ENCODE measurements at places on chromosomes 16 and 17.
A peak's percentile ranks its signal among the peaks of the same experiment; 100 is the strongest.

- DNase-seq: no peak
Measured at GRCh38 chr16:50457979-50458491, 89.2 kb upstream of the BRD7 start.

DNA sequence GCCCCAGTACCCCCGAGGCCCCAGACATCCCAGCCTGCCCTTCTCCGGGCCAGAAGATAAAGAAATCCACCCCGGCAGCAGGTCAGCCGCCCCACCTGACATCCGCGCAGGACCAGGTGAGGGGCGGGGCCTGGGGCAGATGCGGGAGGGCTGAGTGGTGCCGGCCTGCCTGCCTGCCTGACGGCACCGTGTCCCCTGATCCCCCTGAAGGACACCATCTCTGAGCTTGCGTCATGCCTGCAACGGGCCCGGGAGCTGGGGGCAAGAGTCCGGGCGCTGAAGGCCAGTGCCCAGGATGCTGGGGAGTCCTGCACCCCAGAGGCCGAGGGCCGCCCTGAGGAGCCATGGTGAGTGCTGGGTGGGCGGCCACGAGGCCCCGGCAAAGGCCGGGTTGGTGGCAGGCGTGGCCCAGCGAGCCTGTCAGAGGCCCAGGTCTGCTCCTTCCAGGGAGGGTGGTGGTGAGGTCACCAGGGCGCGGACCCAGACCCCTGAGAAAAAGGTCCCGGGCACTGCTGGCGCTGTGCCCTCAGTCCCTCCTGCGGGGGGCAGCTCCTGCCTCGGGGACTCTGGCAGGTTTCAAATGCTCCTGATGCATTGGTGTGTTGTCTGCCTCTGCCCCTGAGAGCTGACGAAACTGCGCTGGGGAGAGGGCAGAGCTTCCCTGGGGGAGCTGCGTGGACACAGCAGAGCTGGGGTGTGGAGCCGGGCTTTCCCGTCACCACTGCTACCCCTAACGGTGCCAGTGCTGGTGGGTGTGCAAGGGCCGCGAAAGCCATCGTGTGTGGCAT lies 1.2 kb downstream of the CDT1 start:
- DNase-seq: no peak

DNA sequence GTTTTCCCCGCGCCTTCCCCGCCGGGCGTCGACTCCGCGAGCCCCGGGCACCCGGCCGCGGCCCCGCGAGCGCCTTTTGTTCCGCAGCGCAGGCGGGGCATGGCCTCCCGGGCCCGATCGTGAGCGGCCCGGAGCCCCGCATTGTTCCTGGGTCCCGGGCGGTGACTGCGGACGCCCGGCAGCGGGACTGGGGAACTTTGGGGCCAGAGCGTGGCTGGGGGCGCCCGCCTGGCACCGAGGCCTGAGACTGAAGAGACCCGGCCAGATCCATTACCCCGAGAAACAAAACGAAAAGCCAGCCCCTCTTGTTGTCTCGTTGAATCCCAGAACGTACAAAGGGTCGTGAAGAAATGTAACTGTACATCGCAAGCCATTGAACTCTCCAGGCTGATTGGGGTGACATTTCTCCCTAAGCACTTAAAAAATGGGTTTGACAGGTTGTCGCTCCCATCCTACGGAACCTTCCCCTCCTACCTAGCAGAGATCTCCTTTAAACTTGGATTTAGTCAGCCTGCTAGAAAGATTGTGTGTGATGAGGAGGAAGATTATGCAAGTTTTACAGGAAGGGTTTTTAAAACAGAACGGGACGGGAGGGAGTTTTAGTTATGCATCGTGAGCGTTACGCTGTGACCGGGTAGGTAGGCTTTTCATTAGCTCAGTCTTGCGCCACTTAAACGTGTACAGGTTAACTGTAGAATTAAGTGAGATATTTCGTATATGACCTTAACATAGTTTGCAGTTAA lies 825 bp downstream of the METTL9 start:
- DNase-seq: no peak

DNA sequence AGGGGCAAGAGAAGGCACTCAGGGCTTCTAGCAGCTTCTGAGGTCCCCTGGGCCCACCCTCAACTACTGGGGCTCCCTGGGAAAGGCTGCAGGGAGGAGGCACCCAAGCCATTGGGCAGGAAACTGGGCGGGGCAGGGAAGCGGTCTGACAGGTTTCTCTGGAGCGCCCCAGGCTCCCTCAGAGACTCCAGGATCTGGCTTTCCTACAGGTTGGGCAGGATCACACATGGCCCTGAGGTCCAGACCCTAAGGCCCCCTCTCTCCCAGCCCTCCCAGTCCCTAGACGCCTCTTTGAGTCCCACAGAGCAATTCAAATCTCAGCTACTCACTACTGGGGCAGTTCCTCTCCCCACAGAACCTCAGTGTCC lies 14.3 kb downstream of the JUP start:
- no peak for DNase-seq

GRCh38 chr17:62819511-62820221 lies 11.6 kb upstream of the MARCHF10 start:
- DNase-seq: no peak

- DNase-seq: no peak
Measured at GRCh38 chr17:80619535-80620235, 75.0 kb downstream of the RPTOR start.

GRCh38 chr17:27558341-27558740 lies 72.6 kb upstream of the LGALS9 start:
- DNase-seq: no peak

DNA sequence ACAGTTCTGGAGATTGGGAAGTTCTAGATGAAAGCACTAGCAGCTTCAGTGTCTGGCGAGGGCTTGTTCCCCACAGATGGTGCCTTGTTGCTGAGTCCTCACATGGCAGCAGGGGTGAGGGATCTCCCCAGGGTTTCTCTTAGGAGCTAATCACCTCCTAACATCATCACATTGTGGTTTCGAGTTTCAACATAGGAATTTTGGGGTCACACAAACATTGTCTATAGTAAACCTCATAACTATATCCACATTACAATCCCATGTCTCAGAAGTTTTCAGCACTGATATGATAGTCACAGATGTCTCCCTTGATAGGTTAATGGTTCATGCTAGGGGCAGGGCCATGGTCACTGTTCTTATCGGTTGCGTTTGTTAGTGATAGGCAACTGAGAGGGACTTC lies 13.8 kb downstream of the CLUAP1 start:
- DNase-seq: no peak

DNA sequence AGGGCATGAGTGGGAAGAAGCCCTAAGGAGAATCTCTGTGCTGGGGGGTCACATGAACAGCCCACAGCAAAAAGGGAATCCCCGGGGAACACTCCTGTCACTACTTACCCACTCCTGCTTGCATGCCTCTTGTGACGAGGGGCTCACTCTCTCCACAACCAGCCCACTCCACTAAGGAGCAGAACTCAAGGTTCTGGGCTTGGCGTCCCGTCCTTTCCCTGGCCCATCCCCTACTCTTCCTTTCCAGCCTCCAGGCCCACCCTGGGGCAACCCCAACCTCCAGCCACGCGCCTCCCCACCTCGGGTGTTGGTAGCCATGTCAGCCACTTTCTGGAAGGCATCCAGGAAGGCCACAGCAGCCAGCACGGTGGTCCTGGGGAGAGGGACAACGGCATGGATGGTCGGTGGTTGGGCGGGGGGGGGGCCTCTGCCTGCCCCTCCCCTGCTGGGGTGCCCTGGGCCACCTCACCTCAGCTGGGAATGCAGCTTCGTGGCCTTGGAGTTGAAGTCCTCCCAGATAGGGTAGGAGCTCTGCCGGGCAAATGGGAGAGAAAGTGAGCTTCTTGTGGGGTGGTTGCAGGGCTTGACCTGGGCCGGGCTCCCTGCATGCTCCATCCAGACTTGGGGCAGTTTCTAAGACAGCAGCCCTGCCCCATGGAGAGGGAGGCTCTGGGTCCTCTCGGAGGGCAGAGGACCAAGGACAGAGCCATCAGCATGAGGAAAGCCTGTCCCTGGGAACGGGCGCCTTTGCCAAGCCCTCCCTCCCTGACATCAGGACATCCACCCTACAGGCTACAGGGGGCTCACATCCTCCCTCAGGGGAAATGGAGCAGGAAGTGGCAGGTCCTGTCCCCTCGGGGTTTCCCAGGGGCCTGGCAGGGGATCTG lies 5.1 kb downstream of the MTSS2 start:
- no peak for DNase-seq

- no peak for DNase-seq
Measured at GRCh38 chr17:34763728-34764665, 184.6 kb downstream of the TMEM132E start.

GRCh38 chr16:57637020-57637419 lies 8.6 kb downstream of the ADGRG1 start:
- DNase-seq: no peak

DNA sequence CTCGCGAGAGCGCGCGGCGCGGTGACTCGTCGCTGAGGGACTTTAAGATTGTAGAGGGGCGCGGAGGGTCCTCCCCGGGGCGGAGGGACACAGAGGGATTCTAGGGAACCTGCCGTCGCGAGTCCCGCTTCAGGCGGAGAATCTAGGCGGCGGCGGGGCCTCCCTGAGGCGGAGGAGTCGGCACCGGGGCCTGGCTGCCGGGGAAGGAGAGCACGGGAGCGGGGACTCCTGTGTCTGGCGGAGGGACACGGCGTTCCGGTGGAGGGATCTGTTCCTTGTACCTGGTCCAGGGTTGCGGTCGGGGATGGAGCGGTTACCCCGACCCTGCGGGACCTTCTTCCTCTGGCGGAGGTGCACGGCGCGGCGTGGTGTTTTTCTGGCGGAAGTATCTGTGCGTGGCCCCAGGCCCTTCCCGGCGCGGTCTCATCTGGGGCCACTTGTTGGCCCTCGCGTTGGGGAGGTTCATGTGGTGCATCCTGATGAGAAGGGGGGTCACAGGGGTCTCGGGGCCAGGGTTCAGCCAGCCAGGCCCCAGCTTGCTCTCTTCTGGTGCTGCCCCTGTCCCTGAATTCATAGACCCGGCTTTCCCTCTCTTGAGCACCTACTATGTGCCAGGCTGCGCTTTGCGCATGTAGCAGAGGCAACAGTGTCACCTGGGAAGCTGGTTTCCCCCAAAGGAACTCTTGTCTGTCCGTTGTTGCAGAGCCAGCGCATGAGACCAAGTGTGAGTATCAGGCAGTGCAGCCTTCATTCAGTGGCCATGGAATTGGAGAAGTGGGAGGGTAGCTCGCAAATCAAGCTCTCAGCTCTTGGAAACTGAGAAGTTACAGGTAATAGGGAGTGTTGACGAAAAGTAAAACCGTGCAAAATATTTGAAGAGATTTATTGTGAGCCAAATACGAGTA lies 563 bp upstream of the ZKSCAN2 start:
- DNase-seq: peak; percentile 49

- DNase-seq: no peak
Measured at GRCh38 chr16:19919142-19919541, 34.5 kb upstream of the GPRC5B start.

GRCh38 chr17:31738996-31739699 lies 119.9 kb downstream of the COPRS start:
- DNase-seq: no peak

GRCh38 chr17:78434455-78435329 lies 56.2 kb downstream of the PGS1 start:
- DNase-seq: no peak

- no peak for DNase-seq
Measured at GRCh38 chr16:53821957-53822625, 118.1 kb downstream of the FTO start.

DNA sequence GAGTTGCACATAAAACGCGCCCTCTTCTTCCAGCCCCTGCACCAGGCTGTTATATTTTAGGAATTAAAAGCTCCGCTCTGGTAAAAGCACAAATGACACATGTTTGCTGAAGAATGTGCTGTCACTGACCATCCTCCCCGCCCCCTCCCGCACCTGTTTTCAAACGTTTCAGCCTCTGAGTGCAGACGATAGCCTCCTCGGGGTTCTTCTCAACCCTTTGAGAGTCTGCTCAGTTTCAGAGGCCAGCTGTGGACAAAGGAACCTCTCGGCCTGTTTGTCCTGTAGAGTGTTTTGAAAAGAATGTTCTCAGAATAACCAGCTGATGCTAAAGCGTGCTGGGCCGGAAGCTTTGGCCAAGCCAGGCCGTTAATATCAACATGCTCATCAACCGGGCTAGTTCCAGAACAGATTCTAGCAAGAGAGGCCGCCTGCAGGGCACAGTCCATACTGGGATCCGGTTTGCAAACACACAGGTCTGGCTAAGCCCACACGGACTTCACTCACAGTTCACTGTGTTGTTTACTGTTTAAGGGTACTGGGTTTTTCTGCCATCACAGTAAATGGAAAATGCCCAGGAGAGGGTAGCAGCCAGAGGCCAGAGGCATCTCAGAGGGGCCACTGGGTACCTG lies 6.4 kb upstream of the CACNG4 start:
- no peak for DNase-seq

All from activated CD8-positive, alpha-beta memory T cell treated with anti-CD3 and anti-CD28 coated beads for 1 hour (primary cell).